ENCODE measurements at places on chromosomes 16 and 17.

GRCh38 chr17:75024686-75025397, 12.4 kb downstream of the MRPL58 start:
- no peak for DNase-seq

DNA sequence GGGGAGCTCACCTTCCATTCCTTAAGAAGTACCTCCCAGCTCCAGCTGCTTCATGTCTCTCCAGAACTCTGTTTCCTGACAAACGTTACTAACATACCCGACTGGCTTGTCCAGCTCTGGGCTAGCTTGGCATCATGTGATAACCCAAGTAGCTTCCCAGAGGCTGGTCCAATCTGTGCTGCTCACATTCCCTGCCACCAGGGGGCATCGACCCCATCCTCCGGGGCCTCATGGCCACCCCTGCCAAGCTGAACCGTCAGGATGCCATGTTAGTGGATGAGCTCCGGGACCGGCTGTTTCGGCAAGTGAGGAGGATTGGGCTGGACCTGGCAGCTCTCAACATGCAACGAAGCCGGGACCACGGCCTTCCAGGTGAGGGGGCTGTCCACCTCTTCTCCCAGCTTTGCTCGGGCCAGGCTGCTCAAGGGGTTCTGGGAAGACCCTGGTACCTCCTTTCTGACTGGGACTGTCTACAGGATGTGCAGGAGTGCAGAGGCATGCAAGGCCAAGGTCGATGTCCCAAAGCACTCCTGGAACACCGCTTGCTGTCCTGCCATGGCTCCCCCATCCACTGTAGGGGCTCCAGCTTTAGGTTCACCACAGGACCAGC, 7.6 kb downstream of the EPX start:
- DNase-seq, result peak; percentile 33

GRCh38 chr16:54694651-54695050, 236.0 kb upstream of the IRX5 start:
- no peak for DNase-seq

DNA sequence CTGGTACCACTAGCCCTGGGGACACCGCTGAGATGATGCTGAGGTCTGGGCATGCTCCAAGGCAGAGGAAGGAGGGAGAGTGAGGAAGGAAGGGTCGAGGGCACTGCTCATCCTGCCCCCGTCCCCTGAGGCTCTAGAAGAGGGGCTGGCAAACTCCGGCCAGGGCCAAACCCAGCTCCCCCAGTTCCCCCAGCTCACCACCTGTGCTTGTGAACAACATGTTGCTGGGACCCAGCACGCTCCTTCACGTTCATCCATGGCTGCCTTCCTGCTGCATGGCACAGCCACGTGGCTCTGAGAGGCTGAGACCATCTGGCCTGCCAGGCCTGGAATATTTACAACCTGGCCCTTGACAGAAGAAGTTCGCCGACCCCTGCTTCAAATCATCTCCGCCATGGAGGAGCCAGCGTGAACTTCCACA, 81.2 kb downstream of the RBFOX3 start:
- DNase-seq, result no peak

DNA sequence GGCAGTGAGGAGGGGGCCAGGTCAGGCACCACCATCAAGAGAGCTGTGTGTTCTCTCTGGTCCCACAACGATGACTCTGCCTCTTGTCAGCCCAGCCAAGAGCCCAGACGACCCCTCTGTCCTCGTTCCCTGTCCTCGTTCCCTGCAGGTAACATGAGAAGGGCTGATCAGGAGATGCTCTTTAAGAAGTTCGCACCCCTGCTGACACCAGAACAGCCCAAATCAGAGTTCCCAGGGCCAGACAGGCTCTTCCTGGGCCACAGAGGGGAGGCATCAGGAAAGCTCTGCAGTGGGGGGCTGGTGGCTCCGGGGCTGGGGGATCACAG, 13.5 kb upstream of the DNAI2 start:
- DNase-seq, result no peak

GRCh38 chr16:81237282-81237681, 1.2 kb upstream of the BCO1 start:
- DNase-seq, result no peak

DNA sequence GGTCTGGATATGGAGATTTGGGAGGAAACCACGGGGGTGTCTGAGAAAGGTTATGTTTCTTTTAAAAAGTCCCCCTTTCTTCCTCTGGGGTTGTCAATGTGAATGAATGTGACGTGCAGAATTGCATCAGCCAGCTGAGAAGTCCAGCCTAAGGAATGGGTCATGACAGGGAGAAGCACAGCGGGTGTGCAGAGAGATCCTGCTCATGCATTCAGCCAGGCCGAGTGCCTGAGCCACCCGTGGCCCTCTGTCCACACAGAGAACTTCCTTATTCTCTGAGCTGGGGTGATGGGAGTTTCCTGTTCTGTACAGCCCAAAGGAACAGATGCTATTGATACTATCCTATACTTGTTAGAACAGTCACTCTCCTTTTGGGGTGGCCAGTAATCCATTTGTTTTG, 117.9 kb downstream of the CPPED1 start:
- no peak for DNase-seq

DNA sequence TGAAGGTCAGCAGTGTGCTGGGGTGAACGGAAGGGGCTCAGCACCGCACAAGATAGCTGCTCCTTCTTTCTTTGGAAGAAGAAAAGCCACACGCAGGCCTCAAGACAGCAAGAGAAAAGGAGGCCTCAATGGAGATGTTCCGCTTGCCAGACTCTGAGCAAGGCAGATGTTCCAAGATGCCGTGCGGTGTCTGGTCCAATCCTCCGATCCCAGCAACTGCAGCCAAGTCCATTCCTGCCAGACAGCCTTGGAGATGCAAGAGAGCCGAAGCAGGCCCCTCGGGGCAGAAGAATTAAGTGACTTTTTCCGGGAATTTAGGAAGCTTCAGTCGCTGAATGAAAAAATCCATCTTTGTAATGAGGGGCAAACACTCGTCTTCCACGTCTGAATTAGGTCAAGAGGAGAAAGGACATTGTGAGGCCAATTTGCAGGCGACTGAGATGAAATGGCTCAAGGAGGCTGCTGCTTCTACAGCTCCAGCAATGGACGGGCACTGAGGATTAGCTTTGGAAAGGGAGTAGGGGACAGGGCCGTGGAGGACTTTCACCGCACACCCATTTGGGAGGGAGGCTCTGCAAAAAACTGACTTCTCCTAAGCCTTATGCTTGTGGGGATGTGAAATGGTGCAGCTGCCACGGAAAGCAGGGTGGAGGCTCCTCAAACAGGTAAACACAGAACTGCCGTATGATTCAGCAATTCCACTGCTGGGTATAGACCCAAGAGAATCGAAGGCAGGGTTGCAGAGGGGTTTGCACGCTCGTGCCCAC, 44.7 kb downstream of the RPH3AL start:
- no peak for DNase-seq

DNA sequence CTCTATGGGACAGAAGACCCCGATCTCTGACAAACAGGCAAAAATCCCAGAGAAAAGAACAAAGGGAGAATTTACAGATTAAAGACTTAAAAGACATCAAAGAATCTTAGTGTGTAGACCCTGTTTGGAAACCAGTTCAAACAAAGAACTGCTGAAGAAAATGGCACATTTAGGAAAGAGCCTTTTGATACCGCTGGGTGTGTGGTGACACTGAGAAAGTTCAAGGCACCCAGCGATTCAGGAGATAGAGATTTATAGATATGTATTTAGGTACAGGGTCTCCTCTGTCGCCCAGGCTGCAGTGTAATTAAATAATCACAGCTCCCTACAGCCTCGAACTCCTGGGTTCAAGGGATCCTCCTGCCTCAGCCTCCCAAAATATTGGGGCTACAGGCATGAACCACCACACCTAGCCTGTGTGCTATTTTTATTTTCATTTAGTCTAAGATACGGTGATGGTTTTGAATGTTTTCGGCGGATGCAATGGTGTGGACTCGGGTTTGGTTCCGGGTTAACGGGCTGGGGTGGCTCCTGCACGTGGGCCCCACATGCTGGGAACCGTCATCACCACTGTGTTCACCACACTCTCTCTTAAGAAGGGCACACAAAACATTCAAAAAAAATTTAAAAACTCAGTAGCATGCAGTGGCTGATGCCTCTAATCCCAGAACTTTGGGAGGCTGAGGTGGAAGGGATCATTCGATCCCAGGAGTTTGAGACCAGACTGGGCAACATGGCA, 114.0 kb downstream of the ZNF778 start:
- DNase-seq, result no peak

GRCh38 chr16:86812363-86812970, 234.1 kb downstream of the FOXL1 start:
- no peak for DNase-seq

DNA sequence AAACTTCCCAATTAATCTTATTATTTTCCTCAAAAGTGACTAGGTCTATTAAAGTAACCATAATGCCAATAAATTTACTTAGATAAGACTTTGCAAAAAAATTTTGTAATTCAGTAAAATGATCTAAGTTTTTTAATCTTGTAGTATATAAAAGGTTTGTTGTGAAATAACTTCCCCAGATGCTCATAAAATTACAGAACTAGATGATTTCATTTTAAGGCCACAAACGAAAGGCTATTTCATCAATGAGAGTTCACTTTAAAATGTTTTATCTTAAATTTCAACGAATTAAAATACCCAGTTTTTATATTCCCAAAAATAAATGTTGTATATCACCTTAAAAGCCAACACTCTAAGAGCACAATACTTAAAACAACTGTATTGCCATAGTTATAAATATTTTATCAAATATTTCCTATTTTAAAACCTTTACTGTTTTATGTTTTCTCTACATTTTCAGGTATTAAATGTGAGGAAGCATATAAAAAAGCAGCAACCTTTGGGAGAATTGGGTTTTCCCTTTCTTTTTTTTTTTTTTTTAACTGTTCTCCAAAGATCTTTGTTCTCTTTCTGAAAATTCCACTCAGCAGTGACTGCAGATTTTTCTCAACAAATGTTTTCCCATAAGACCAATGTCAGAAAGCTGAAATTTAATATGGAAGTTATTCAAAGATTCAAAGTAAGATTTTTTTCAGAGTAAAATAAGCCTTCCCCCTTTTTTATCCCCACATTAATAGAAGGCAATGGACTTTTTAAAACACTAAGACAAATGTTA, 169.9 kb downstream of the CYB561 start:
- no peak for DNase-seq

DNA sequence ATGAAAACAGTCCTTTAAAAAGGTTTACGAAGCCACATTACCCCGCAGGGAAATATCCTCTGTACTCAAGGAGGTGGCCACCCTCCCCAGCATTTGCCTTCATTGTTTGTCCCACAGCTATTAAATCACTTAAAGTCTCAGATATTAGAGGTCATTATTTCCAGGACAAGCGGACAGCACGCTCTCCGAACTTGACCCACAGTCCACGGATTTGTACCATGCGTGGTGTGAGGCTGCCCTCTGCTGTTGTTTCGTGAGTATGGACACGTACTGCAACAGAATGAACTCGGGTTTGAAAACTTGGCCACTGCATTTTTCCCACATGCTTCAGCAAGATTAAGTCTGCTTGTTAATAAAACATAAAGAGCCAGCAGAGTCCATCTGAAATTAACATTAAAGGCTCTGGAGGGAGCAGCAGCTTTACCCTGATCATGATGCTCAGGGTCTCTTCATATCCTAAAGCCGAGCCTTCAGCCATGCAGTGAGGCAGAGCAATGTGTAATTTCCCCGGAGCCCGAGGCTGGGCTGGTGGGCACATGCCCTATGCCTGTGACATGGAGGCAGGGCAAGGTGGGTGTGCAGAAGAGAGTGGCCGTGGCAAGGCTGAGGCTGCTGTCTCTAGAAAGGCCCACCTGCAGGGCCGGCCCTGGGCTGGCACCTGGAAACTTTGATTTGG, 19.7 kb downstream of the MEAK7 start:
- no peak for DNase-seq

GRCh38 chr17:31015639-31016038, 44.8 kb downstream of the RNF135 start:
- no peak for DNase-seq

DNA sequence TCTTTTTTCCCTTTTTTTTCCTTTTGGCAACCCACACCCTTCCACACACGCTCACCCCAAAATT, at the start of gene NLK:
TSS of gene NLK (plus strand) at position 21 of the 64 bp plus-strand sequence. CDS start 197 bp downstream, outside the sequence.
- DNase-seq, result no peak

DNA sequence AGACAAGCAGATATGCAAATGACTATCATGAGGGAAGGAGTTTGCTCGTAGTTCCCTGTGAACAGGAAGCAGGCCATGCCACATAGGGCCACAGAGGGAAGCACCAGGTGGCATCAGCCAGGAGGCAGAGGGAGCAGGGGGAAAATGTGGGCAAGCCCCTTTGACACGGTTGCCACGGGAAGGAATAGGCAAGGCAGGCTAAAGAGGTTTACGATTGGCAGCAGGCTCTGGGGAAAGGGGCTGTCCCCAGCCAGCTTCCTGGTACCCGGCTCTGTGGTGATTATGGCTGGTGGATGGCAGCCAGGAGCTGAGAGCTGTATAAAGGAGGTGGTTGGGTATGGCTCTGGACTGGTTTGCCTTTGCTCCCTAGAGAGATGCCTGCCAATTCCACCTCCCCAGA, 848 bp downstream of the CES3 start:
- no peak for DNase-seq

DNA sequence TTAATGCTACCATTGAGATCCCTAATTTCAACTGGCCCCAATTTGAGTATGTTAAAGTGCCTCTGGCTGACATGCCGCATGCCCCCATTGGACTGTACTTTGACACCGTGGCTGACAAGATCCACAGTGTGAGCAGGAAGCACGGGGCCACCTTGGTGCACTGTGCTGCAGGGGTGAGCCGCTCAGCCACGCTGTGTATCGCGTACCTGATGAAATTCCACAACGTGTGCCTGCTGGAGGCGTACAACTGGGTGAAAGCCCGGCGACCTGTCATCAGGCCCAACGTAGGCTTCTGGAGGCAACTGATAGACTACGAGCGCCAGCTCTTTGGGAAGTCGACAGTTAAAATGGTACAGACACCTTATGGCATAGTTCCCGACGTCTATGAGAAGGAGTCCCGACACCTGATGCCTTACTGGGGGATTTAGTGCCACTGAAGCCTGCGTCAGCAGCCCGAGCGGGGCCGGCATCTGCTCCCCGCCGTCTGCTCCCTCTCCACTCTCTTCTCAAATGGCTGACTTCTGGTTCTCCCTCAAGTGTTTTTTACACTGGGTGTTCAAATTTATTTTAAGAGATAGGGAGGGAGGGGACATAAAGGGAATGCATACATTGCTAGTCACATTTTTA, 22.9 kb downstream of the DUSP14 start:
- DNase-seq, result no peak

- DNase-seq, result no peak
Observed at GRCh38 chr17:80212109-80212508, 8.0 kb downstream of the SGSH start.

DNA sequence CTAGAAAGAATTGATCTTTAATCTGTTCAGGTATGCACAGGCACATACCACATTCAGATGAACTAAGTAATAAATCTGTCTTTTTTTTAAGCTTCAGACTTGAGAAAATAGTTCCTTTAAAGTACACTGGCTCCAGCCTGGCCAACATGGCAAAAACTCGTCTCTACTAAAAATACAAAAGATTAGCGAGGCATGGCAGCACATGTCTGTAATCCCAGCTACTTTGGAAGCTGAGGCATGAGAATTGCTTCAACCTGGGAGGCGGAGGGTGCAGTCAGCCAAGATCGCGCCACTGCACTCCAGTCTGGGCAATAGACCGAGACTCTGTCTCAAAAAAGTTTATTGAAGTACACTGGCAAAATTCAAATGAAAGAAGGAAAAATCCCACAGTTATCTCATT, 111.0 kb upstream of the NETO2 start:
- DNase-seq, result no peak

Measured in activated CD4-positive, CD25-positive, alpha-beta regulatory T cell (primary cell).